Activated CD8-positive, alpha-beta memory T cell treated with anti-CD3 and anti-CD28 coated beads for 24 hours (primary cell): ENCODE measurements at places on chromosomes 2 and 18.

- no peak for DNase-seq
Observed at GRCh38 chr2:469514-469913, 181.6 kb upstream of the ALKAL2 start.

- no peak for DNase-seq
Observed at GRCh38 chr18:70058916-70059315, 111.2 kb upstream of the CD226 start.

GRCh38 chr2:42492691-42493467, 903 bp downstream of the KCNG3 start:
- peak; percentile 68 for DNase-seq

- DNase-seq: no peak
Observed at GRCh38 chr2:42949125-42949524, 156.7 kb upstream of the HAAO start.

DNA sequence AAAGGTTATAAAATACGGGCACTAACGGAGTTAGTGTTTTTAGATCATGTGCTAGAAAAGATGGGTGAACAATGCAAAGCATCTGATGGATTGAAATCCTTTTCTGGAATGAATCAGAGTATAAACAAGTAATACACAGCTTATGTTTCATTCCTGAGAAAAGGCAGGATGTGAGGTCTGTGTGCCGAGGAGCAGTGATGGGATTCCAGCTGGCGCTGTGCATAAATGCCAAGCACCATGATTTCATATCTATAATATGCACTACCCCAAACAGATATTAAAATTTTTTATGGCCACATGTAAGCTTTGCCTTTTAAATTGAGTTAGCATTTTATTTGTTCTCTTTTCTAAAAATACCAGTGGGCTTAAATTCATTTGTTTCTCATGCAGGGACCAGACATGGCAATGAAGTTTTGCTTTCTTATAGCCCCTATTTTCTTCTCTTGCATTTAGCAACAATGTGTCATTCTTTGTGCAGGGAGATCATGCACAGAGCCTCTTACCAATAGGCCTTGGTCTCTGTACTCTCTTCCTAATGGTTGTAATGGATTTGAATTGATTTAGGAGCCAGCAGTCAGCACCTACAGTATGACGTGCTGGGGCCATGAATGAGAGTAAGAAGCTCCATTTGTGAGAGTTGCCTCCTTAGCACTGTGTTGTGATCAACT, 323.9 kb downstream of the SLC8A1 start:
- no peak for DNase-seq

GRCh38 chr2:72685638-72686213, 140.1 kb downstream of the EXOC6B start:
- no peak for DNase-seq

GRCh38 chr2:234978466-234979203, 26.8 kb downstream of the SH3BP4 start:
- no peak for DNase-seq

GRCh38 chr2:200655918-200656580, 70.2 kb downstream of the AOX1 start:
- no peak for DNase-seq

- DNase-seq: no peak
Observed at GRCh38 chr2:199307461-199307860, 150.3 kb downstream of the SATB2 start.

DNA sequence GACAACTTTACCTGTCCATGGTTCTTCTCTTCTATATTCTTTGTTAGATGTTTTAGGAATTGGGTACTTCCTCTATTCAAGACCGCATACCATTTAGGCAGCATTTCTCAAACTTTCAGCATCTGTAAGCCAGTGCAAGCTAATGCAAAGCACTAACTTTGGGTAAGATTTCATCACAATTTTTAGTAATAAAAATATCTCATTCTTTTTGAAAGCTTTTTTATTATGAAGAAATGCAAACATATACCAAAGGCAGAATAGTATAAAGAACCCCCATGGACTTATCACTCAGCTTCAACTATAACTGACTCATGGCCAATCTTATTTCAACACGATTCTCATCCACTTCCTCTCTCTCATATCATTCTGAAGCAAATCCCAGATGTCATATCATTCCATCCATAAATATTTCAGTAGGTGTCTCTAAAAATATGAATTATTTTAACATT, 32.9 kb downstream of the INO80C start:
- DNase-seq: no peak

DNA sequence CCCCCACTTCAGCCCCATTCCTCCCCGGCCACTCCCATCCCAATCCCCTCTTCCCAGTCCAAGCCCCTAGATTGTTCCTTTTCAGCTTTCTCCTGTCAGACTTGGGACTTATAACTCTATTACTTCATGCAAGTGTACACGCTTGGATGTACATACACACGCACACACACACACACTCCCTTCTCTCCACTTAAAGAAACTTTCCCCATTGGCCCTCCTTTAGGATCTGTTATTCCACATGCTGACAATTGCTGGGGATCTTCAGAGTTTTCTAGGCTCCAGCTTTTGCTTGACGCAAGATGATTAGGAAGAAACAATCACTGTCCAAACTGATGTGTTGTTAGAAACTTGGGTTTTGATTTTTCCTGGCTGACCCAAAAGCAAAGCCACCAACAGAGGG, 75.4 kb downstream of the CDK15 start:
- DNase-seq: no peak

GRCh38 chr2:7379799-7380198, 462.6 kb downstream of the RNF144A start:
- no peak for DNase-seq

GRCh38 chr2:13583609-13584008, 866.9 kb downstream of the TRIB2 start:
- no peak for DNase-seq

GRCh38 chr18:58201733-58202730, 158.0 kb downstream of the NEDD4L start:
- no peak for DNase-seq

DNA sequence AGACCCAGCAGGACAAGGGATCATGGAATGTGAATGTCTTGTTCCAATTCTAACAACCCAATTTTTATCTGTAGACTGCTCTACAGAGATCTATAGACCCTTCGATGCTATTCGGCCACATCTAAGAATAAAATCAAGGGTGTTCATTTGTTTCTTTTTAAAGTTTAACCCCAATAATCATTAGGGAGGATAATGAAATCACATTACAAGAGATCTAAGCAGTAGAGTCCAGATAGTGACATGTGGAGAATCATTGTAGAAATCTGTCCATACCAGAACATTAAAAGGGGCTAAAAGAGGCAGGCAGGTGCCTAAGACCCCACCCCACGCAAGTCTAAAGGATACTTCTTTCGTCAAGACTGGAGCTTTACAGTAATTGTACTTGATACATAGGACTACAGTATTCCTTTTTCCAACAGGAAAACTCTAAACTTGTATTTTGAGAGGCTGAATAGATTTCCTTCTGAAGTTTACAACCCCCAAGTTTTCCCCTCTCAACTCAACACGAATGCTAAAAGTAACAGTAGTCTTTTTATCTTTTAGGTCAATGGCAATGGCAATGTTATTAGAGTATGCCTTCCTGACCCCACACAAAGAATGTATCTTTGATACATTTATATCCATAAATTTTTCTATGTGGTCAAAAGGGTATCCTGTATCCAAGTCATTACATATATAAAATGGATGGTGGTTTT, 183.7 kb downstream of the TCF4 start:
- DNase-seq: no peak

- no peak for DNase-seq
Observed at GRCh38 chr2:118846442-118846952, 951 bp downstream of the EN1 start.

- DNase-seq: no peak
Observed at GRCh38 chr2:6025391-6025790, 333.2 kb downstream of the SOX11 start.

- no peak for DNase-seq
Observed at GRCh38 chr2:41326851-41327250, 721.0 kb upstream of the PKDCC start.

DNA sequence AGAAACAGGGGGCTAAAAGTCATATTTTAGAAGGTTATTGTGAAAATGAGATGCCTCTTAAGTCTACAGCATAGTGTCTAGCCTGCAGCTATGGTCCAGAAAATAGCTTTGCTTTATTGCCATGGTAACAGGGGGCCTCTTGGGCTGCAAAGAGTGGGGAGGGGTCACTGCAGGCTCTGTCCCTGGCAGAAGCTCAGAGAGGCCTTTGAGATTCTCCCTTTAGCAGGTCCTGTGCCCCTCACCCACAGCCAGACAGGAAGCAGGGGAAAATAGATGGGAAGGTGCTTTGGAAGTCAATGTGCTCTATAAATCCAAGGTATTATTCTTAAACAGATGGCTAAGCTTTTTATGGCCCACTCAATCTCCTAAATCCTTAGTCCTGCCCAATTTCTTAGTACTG, 1021.3 kb upstream of the GYPC start:
- DNase-seq: no peak

GRCh38 chr2:177489719-177490301, 97.2 kb downstream of the AGPS start:
- DNase-seq: no peak

DNA sequence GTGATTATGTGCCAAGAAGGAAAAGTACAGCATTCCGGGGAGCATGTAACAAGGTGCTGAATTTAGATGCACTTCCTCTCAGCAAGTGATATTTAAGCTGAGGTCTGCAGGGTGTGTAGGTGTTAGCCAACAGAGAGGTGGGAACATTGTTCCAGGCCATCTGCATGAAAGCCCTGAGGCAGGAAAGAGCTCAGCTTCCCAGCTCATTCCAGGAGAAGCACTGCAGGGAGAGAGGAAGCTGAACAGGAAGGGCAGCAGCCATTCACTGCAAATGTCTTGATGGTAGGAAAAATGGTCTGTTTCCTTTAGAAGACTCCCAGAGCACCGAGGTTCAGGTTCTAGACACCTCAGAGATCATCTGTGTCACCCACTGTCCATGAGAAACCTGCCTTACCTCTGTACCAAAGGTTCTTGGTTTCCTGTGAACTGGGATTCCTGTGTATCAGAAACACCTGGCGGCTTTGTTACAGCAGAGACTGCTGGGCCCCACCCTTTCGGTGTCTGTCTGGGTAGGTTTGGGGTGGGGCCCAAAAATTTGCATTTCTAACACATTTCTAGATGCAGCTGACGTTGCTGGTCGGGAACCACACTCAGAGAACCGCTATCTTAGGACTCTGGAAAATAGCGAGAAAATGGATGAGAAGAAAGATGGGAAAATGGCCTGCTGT, 84.0 kb downstream of the RTN4 start:
- DNase-seq: no peak

GRCh38 chr18:36327352-36328316, 30.1 kb downstream of the FHOD3 start:
- DNase-seq: no peak

- no peak for DNase-seq
Observed at GRCh38 chr2:163611557-163611906, 124.3 kb downstream of the FIGN start.

GRCh38 chr2:10444463-10444862, 3.7 kb downstream of the ODC1 start:
- peak; percentile 66 for DNase-seq

GRCh38 chr2:130288467-130289403, 54.0 kb upstream of the IMP4 start:
- no peak for DNase-seq

GRCh38 chr2:191038241-191038725, 24.3 kb upstream of the STAT1 start:
- no peak for DNase-seq

- DNase-seq: no peak
Observed at GRCh38 chr18:13265911-13266217, 47.3 kb downstream of the LDLRAD4 start.

- DNase-seq: no peak
Observed at GRCh38 chr2:152067823-152068222, 31.0 kb downstream of the CACNB4 start.

DNA sequence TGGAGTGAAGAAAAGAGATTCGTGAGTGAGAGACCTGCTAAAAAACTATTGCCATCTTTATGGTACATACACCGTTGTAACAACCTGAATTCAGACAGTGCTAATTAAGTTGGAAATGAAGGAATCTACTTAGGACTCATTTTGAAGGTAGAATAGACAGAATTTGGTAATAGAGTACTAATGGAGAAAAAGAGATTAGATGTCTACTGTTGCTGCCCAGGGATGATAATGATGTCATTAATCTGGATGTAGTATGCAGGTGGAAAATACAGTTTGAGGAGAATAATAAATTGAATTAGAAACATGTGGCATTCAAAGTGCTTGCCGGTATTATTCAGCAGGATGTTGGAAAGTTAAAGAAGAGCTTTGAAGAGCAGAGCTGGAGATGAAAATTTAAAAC, 44.7 kb downstream of the DIS3L2 start:
- DNase-seq: no peak

GRCh38 chr2:192559587-192559986, 364.9 kb upstream of the TMEFF2 start:
- no peak for DNase-seq
